ENCODE measurements at places on chromosomes 7 and 10.

GRCh38 chr10:97149079-97149531, 36.7 kb downstream of the SLIT1 start:
- no peak for DNase-seq

DNA sequence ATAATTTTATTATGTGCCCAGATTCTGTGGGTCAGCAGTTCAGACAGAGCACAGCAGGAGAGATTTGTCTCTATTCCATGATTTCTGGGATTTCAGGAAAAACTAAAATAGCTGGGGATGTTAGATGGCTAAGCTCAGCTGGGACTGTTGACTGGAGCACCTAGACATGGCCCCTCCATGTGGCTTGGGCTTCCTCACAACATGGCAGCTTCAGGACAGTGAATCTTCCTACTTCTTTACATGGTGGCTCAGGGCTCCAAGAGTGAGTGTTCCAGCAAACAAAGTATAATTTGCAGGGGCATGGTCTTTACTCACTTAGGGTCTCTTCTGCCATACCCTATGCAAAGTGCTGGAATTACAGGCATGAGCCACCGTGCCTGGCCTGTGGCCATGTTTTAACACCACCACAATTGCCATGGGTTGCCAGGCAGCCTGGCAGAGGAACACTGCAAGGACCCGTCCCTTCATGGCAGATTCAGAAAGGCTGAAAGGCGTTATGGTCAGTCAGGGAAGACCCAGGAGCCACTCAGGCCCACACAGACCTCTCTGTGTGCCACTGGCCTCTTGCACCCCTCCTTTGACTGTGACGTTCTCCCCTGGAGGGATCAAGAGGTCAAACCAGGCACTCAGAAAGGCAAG, 50.8 kb upstream of the ZMIZ1 start:
- no peak for DNase-seq

GRCh38 chr10:85657476-85658113, 709.0 kb downstream of the GRID1 start:
- DNase-seq = no peak

GRCh38 chr7:47241112-47242065, 340.5 kb downstream of the TNS3 start:
- no peak for DNase-seq

- DNase-seq = no peak
Measured at GRCh38 chr10:114507449-114507848, 103.1 kb upstream of the AFAP1L2 start.

- DNase-seq = no peak
Measured at GRCh38 chr7:156857757-156858156, 35.2 kb downstream of the LMBR1 start.

DNA sequence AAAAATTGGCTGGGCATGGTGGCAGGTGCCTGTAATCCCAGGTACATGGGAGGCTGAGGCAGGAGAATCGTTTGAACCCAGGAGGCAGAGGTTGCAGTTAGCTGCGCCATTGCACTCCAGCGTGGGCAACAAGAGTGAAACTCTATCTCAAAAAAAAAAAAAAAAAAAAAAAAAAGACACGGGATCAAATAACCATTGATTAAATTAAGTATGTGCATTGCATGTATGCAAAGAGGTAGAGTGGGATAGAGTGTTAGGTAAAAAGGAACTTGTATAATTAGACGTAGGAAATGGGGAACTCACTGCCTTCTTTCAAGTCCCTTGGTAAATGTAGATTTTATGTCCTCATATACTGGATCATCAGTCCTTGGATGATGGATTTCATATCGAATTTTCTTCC, 13.1 kb downstream of the VCL start:
- peak; percentile 55 for DNase-seq

DNA sequence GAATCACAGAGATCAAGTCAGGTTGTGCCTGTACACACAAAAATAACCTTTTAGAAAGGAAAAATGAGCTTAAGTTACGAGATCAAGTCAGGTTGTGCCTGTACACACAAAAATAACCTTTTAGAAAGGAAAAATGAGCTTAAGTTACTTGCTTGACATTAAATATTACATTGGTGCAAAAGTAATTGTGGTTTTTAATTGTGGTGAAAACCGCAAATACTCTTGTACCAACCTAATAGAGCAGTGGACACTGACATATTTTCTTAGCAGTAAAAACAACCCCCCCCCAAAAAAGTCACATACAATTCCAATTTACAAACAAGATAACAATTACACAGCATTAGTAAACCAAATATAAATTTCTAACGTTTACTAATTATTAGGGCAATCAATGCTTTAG, 595.6 kb downstream of the GRM8 start:
- no peak for DNase-seq

GRCh38 chr10:123517426-123517825, 148.7 kb upstream of the GPR26 start:
- no peak for DNase-seq

DNA sequence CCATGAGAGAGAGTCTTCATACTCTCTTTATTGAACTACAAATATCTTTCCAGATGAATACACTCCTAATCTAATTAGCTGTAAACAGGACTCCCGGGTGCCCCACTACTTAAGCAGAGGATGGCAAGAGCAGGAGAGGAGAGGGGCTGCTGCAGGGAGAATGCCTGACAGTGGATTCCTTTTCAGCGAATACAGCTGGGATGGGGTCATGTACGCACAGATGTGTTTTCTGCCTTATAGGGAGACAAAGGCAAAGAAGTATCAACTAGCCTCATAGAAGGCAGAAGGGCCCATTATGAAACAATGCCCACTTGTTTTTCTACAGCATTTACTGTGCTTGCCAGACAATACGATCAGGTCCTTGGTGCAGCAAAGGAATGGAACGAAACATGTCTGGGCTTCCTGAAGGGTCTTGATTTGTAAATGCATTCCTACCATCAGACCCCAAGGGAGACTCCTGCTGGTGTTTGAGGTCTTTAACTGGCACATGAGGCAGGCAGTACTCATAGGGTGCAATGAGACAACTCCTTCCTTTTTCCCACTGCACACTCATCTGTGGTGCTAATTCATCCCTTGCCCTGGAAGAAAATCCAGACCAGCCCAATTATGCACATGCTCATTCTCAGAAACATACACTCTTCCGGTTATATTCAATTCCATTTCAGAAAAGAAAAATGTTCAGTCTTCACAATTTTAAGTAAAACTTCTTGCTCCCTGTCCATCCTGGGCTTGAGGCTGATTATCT, 117.1 kb downstream of the AOAH start:
- DNase-seq = no peak

DNA sequence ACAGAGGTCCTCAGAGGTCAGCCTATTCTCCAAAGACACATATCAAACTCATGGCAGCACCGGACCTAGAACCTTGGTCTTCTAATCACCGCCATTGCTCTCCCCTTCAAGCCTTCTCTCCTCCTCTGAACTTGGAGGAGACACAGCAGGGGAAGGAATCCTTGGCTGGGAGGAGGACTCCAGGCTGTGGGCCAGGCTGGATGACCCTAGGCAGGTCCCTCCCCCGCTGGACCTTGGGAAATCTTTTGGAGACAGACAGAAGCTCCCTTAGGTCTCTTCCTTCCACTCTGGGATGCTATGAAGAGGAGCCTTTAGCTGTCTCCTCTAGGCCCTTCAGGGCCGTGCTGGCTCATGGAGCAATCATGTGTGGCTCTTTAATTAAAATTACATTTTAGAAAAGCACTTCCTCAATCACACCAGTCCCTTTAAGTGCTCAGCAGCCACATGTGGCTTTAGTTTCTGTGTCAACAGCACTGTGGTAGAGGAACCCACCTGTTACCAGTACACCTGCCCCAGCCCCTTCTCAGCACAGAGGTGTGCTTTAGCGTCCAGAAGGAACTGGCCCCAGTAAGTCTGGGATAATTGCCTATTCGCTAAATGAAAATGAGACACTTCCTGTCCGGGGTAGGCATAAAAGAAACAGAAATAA, 238.2 kb downstream of the CELF2 start:
- peak; percentile 35 for DNase-seq

- no peak for DNase-seq
Measured at GRCh38 chr7:140989068-140989467, 25.7 kb downstream of the MRPS33 start.

- DNase-seq = no peak
Measured at GRCh38 chr10:5760515-5760914, 52.7 kb downstream of the GDI2 start.
